ENCODE measurements at places on chromosomes 13 and 19. TPM values are rescaled to one million over a fixed set of nuclear protein-coding genes. Genes with fewer than 3 reads are reported as not detected.

Gene COG3
- total RNA-seq, result 45.9 TPM

Gene IGFL4
- total RNA-seq, result not detected

Gene ZNF667
- 10.0 TPM for total RNA-seq

Gene ZNF653
- 10.0 TPM for total RNA-seq

Gene IL17D
- total RNA-seq, result 0.58 TPM

Gene RSPH6A
- 0.14 TPM for total RNA-seq

Gene ACER1
- 2.6 TPM for total RNA-seq

DNA sequence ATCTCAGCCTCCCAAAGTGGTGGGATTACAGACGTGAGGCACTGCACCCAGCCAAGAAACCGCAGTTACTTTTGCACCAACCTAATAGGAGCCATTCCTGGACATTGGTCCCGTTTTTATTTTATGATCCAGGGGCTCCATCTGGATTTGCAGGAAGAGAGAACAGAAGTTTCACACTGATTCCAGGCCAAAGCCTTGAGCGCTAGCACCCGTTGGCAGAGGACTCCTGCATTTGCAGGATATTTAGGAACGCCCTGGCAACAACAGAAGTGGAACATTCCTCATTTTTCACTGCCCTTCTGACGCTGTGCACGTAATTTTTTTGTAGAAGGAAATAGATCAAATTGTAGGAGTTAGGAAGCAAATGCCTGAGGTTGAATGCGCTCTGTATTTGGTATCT lies 11.7 kb upstream of the SULT2A1 start:
- no peak for DNase-seq

- no peak for DNase-seq
These were observed 291.2 kb downstream of the DCT start for GRCh38 chr13:94188201-94188854.

GRCh38 chr19:24054044-24054935 lies 32.7 kb upstream of the ZNF254 start:
- DNase-seq, result no peak

DNA sequence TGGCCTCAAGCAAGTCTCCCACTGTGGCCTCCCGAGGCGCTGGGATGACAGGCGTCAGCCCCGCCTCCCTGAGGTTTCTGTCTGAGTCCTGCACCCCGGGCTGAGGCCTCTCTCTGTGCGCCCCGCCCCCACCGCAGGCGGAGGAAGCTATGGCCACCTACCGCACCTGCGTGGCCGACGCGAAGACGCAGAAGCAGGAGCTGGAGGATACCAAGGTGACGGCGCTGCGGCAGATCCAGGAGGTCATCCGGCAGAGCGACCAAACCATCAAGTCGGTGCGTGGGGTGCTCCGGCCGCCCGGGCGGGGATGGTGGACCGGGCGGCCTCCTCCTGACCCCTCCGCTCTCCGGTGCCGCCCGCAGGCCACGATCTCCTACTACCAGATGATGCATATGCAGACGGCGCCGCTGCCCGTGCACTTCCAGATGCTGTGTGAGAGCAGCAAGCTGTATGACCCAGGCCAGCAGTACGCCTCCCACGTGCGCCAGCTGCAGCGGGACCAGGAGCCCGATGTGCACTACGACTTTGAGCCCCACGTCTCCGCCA lies 12.7 kb downstream of the ARHGAP45 start:
- peak; percentile 72 for DNase-seq

DNA sequence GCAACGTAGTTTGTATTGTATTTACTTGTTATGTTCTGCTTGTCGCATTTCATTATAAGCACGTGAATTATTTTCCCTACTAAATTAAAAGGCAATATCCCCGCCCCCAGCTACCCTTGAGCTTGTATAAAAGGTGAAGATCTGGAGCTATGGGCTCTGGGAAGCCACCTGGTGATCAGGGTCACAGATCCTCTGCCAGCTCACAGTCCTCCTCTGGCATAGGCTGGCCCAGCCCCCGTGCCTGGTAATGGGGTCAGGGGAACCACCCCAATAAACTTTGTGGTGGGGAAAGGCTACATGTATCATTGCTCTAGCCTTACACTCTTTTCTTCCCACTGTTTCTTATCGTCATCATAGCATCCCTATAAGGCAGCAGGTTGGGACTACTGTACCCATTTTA lies 190.2 kb upstream of the TSHZ3 start:
- no peak for DNase-seq

DNA sequence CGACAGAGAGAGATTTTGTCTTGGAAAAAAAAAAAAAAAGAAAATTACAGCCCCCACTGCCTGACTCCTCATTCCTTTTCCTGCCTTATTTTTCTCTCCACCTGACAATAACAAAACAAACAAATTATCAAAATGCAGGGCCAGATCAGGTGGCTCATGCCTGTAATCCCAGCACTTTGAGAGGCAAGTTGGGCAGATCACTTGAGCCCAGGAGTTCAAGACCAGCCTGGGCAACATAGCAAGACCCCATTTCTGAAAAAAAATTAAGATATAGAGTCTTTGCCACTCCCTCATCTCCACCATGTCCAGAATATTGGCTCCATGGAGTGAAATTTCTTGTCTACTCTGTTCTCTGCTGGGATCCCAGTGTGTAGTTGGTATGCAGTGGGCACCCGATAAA lies 7.2 kb downstream of the CERS4 start:
- no peak for DNase-seq

- no peak for DNase-seq
These were observed 18.9 kb downstream of the VASP start for GRCh38 chr19:45526143-45526542.

DNA sequence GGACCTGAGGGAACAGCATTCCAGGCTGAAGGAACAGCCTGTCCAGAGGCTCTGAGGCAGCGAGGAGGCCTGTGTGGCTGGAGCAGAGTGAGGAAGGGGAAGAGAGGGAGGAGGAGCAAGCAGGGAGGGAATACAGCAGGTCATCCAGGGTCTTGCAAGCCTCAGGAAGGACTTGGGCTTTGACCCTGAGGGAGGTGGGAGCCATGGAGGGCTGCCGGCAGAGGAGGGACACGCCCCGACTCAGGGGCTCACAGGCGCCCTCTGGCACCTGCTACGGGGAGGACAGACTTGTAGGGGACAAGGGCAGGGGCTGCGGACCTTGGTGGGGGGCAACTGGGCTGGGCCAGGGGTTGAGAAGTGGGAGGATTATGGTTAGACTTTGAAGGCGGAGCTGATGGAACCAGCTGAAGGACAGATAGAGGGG lies 4.7 kb downstream of the TINCR start:
- DNase-seq, result no peak

- no peak for DNase-seq
These were observed 2.7 kb downstream of the B3GNT3 start for GRCh38 chr19:17797424-17798201.

GRCh38 chr19:3324405-3324856 lies 42.0 kb upstream of the NFIC start:
- DNase-seq, result peak; percentile 68

DNA sequence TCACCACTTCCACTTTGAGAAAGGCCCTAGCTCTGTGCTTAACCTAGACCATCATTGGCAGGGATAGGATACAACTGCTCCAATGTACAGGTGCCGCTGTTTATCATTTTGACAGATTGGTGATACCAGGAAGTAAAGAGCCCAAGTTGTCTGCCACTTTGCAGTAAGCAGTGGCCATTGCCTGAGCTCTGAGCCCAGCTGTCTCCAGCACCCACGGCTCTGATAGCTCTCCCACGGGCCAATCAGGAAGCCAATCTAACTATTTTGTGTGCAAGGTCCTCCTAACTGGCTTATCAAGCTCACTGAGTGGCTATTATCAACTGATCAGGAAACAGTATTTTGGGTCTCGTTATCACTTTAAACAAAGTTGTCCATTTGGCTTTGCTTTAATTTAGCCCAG lies 181.1 kb downstream of the DCT start:
- DNase-seq, result no peak

Measured in CD8-positive, alpha-beta T cell (primary cell).